ENCODE measurements at places on chromosomes 1 and 21.

DNA sequence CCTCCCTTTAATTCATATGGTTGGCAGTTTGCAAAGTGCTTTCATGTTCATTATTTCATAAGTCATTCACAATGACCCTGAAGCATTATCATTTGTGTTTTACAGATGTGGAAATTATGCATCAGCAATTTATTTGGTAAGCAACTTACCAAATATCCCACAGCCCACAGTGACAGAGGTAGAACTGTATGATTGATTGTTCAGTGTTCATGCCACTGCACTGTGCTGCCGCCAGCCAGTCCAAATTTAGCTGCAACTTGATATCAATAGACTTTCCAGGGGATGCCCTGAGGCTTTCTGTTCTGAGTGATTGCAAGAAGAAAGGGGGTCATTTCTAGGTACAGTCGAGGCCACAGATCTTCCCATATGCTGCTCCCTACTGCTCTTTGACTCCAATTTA is 380.3 kb downstream of the PLPP3 start:
- no peak for DNase-seq

- no peak for DNase-seq
These were observed 446.1 kb upstream of the PROX1 start for GRCh38 chr1:213541641-213542040.

DNA sequence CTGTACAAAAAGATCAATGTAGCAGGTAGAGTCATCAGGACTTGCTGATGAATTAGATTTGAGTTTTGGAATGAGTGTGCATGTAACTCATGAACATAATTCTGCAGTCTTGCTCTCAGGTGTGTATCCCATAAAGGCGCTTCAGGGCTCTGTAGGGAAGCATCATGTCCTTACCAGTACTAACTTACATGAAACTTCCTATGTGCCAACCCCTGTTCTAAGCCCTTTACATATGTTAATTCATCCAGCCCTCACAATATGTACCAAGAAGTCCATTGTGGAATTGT is 2.1 kb upstream of the FCRLB start:
- no peak for DNase-seq

DNA sequence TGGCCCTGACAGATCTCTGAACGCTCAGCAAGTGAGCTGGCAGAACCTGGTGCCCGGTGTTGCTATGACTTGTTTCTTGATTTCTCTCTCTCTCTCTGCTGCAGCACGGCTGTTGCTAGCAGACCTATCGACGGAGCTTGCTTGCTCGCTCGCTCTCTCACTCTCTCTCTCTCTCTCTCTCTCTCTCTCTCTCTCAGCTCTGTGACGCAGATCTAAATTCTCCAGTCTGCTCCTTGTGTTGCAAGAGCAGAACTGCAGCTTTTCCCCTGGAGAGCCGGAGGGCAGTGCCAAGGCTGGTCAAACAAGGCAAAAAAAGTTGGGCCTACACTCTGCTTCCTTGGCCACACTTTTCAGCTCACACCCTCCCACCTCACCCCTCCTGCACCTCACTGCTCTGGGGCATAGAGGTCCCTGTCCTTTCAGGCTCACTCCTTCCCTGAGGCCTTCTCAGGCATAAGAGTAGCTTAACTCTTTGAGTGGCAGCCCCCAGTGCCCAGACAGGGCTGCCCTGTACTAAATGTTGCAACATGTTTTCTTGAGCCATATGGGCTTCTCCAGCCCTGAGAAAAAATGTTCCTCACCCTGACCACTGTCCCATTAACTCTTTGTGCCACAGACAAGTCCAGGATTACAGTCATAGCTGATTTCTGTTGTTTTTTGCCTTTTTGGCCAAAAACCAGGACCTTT is 72.2 kb downstream of the CD46 start:
- DNase-seq, result peak; percentile 87

GRCh38 chr1:156963621-156964020 is 43.2 kb downstream of the LRRC71 start:
- no peak for DNase-seq

DNA sequence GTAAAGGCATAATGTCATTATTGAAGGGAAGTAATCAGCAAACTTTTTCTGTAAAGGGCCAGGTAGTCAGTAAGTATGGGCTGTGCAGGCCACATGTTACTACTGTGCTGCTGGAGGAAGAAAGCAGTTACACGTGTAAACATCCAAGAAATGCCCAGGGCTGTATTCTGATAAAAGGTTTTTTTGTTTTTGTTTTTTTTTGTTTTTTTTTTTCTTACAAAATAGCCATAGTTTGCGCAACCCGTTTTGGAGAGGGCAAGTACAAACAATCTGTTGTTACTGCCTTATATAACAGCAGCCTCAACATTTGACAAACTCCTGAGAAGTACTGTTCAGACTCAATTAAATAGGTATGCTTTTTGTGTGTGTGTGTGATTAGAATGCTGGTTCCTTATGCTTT is 26.7 kb upstream of the MTMR11 start:
- no peak for DNase-seq

GRCh38 chr1:10494754-10495474 is 20.2 kb downstream of the PEX14 start:
- peak; percentile 67 for DNase-seq

GRCh38 chr21:37462087-37462861 is 95.7 kb downstream of the DYRK1A start:
- DNase-seq, result no peak

GRCh38 chr21:44432841-44433790 is 22.2 kb upstream of the LRRC3 start:
- DNase-seq, result no peak

GRCh38 chr1:199449221-199449620 is 578.3 kb upstream of the NR5A2 start:
- DNase-seq, result no peak

DNA sequence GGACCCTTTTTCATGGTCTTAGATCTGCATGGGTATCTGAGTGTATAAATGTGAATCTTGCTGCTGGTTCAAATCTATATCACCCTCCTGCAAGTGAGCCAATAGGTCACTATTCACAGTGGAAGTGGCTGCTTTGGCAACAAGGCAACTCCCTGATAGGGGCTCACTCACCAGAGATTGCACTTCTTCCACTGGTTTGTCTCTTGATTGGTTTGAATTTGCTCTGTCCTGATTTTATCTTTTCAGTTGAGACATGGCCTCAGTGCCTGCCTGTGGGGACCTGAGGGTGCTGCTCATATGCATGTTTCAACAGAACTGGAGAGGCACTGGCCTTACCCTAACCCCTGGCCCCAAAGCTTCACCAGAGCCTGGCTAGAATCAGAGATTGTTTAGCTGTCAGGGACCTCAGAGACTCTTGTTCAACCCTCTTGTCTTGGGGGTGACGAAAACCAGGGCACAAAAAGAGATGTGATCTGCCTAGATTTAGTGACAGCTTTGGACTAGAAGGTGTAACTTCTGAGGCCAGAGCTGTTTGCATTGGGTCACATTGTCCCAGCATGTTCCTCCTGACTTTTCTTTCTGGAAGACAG is 16.9 kb downstream of the AVPR1B start:
- no peak for DNase-seq

DNA sequence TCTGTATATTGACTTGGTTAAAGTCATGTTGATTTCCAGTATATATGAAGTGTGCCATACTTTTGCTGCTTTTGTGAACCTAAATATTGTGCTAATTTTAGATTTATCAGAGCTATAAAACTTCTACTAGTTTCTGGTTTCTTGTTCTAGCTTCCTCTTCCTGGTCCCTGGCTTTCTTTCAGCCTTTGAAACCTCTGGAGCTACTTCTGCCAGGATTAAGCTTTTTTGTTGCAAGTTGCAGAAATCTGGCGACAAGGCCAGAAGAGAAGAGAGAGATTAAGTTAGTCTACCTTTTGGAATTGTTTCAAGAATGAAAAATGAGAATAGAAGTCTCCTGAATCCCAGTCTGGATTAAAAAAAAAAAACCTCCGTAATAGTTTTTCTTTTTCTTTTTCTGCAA is 13.5 kb downstream of the RNF2 start:
- DNase-seq, result no peak

DNA sequence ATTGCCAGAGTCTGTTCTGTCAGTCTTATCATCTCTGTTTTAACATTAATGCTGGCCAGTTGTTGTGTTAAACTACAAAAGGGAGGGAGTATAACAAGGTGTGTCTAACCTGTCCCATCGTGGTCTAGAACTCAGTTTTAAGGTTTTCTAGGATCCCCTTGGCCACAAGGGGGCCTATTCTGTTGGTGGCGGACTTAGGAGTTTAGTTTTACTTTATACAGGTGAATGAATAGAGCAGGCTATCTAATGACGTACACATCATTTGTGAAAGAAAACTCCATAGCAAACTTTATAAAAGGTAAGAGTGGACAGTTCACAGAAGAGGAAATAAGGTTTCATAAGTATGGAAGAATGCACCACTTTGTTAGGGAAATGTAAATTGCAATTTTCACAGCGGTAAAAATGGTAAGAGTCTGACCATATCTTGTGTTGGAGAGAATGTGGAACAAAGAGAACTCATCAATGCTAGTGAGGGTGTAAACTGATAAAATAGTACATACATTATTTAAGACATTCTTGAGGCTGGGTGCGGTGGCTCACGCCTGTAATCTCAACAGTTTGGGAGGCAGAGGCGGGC is 2.5 kb upstream of the ATF6 start:
- DNase-seq, result peak; percentile 18

GRCh38 chr21:32193098-32193465 is 85.8 kb downstream of the MIS18A start:
- DNase-seq, result no peak

GRCh38 chr1:41800311-41800829 is 118.4 kb downstream of the HIVEP3 start:
- no peak for DNase-seq

- DNase-seq, result no peak
These were observed 152.0 kb downstream of the CHRM3 start for GRCh38 chr1:239538239-239538988.

DNA sequence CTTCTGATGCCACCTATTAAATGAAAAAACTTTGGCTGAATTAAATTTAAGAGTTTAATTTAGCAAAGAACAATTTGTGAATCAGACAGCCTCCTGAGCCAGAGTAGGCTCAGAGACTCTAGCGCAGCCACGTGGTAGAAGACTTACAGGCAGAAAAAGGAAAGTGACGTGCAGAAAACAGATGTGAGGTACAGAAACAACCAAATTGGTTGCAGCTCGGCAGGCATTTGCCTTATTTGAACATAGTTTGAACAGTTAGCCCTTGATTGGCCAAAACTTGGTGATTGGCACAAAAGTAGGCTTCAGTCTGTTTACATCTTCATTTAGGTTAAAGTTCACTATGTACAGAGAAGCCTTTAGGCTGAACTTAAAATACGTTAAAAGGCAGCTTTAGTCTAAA is 22.9 kb downstream of the TCP10L start:
- DNase-seq, result peak; percentile 57

DNA sequence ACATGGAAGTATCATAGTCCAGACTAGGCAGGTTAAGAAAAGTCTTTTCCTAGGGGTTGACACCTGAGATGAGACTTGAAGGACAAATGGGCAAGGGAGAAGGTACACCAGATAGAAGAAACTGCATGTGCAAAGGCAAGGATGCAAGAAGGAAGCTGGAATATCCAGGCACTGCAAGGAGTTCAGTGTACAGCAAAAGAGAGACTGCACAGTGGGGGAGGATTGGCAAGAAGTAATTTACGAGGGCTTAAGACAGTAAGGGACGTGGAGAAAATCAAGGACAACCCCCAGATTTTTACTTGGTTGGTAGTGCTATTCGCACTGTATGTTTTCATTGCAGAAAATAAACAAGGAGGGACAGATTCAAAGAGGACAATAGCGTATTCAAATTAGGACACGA is 58.5 kb downstream of the DNM3 start:
- no peak for DNase-seq
